ENCODE measurements at places on chromosomes 1 and 21.

DNA sequence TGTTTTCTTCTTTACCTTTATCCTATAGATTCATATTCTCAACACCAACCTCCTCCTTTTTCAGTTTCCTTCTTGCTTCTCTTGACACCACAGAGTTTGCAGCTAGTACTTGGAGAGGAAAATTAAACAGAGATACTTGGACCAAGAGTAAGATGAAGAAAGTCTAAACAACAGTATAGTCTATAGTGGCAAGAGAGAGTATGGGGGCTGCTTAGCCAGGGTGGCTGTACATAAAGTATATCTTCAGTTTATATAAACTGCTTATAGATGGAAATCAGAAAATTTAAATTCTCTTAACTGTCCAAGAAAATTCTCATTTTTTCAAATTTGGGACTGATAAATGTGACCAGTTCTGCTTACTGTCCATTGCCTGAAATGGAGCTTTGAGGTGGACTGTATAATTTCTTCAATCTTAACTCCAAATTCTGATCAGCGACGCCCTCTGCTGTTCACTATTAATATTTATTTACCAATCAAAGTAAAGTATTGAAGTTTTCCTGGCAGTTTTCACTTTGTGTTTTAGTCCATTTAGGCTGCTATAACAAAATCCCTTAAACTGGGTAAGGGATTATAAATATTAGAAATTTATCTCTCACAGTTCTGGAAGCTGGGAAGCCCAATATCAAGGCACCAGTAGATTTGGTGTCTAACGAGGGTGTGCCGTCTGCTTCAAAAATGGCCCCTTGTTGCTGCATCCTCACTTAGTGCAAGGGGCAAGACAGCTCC lies 14.8 kb upstream of the METTL18 start:
- DNase-seq, result no peak

DNA sequence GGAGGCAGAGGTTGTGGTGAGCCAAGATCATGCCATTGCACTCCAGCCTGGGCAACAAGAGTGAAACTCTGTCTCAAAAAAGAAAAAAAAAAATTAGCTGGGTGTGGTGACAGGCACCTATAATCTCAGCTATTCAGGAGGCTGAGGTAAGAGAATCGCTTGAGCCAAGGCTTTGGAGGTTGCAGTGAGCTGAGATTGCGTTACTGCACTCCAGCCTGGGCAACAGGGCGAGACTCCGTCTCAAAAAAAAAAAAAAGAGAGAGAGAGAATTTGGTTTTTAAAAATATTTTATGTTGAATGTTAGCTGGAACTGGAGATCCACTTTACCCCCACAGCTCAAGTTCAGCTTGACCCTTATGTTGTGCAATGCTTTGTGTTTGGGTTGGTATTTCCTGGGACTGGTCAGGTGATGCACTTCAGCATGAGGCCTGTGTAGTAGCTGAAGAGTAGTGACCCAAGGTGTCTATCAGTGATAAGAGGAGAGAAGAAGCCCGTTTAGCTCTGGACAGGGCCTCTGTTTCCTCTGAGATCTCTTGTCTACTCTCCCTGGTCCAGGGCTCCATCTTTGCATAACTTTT lies 36.8 kb upstream of the MACF1 start:
- DNase-seq, result no peak

DNA sequence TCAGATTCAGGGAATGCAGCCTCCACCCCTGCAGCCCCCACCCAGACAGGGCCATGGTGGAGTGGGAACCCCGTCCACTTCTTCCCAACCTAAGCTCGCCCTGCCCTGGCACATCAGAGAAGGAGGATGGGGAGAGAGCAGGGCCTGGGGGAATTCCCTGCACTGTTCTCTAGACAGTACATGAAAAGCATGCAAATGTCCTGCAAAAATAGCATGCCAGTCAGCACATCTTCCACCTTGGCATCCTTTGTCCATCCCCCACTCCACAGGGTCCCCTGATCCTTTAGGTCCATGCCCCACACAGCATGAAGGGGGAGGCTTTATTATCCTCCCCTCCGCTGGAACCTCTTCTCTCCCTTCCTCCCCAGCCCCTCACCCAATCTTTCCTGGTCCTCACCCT lies 35.0 kb upstream of the RD3 start:
- no peak for DNase-seq

- DNase-seq, result no peak
Measured at GRCh38 chr1:64715186-64715585, 29.7 kb upstream of the RAVER2 start.

DNA sequence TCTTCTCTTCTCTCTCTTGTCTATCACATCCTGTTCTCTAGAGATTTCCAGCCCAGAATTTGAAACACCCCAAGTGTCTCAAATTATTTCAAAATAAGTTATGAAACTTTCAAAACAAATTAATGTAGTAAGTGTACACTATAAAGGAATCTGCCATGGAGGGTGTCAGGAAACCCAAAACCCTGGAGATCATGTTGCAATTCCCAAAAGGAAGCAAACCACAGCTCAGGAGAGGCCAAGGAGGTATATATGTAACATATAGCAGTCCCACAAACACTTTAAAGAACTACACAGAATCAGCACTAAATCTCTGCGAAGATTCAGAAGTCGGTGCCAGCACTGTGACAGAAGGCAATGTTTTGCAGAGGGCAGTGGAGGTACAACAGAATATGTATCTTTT lies 26.6 kb downstream of the PTPN14 start:
- no peak for DNase-seq

DNA sequence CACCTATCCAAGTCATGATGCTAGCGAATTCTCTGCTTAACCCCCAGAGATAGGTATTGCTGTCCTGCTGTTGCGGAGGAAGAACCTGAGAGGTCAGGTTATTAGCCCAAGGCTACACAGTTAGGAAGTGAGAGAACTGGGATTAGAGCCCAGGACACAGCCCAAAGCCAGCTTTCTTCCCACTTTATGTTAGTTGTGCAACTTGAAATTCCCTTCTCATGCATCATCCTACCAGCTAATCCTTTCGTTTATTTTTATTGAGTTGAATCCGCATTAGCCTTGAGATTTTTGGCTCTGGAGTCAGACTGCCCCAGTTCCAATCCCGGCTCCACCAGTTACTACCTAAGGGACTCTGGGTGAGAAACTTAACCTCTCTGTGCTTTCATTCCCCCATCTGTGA lies 65.4 kb downstream of the PLEKHA6 start:
- no peak for DNase-seq

- DNase-seq, result no peak
Measured at GRCh38 chr1:54248966-54249365, 49.0 kb downstream of the MRPL37 start.
